Mononuclear cell (primary cell): ENCODE measurements at places on chromosomes 1 and 21. TPM values are rescaled to one million over a fixed set of nuclear protein-coding genes. Genes with fewer than 3 reads are reported as not detected.

CELA3B gene
- total RNA-seq: not detected

LPAR3 gene
- 0.84 TPM for total RNA-seq

IGSF9 gene
- not detected for total RNA-seq

GPR25 gene
- 0.84 TPM for total RNA-seq

INSRR gene
- total RNA-seq: not detected

LRRIQ3 gene
- total RNA-seq: 0.21 TPM

PTGER3 gene
- 0.52 TPM for total RNA-seq

SLAMF9 gene
- total RNA-seq: 0.63 TPM

DDR2 gene
- total RNA-seq: 1.2 TPM

TAS1R1 gene
- 0.10 TPM for total RNA-seq

ATP6V0B gene
- 73.1 TPM for total RNA-seq

LCE1A gene
- total RNA-seq: not detected

PAQR6 gene
- total RNA-seq: 0.94 TPM

CDA gene
- 7.5 TPM for total RNA-seq

CCDC17 gene
- 2.6 TPM for total RNA-seq

PGBD5 gene
- total RNA-seq: under 0.01 TPM

NTNG1 gene
- 1.6 TPM for total RNA-seq

CFHR3 gene
- not detected for total RNA-seq

MUL1 gene
- 29.0 TPM for total RNA-seq

NCF2 gene
- total RNA-seq: 184 TPM
